ENCODE measurements at places on chromosomes 16 and 17. TPM values are rescaled to one million over a fixed set of nuclear protein-coding genes. Genes with fewer than 3 reads are reported as not detected.

GRCh38 chr16:63652091-63652490 is 1469.8 kb downstream of the CDH11 start:
- DNase-seq: no peak

GRCh38 chr17:35665662-35666061 is 65.8 kb upstream of the RASL10B start:
- no peak for DNase-seq

Gene VMO1
- 1.4 TPM for total RNA-seq

- peak; percentile 88 for DNase-seq
These were observed 707 bp downstream of the NUFIP2 start for GRCh38 chr17:29292992-29293889.

DNA sequence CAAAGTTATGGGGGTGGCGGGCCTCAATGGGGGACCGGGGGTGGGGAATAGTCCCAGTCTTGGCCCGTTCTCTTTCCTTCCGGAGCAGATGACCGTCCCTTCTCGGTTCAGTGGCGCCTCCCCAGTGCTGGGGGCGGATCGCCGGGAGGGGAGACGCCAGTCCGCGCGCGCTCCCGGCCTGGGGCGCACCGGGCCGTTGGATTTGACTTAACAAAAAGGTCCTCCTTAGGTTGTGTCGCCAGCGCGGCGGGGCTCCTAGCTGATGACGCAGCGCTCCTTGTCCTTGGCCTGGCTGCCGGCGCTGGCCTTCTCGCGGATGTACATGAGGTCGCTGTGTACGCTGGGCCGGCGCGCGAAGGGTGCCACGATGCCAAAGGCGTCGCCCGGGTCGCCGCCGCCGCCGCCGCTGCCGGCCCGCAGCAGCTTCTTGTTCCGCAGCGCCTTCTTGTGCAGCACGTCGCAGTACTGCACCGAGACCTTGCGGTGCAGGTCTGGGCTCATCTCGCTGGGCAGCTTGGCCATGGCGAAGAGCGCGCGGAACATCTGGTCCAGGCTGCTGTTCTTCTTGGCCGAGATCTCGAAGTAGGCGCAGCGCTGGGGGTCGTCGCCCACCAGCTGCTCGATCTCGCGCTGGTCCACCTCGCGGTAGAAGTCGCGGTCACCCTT is 1.2 kb downstream of the RASD1 start:
- peak; percentile 89 for DNase-seq
